Left cardiac atrium (tissue), 4 donors: ENCODE measurements at places on chromosomes 13 and 19. TPM values are rescaled to one million over a fixed set of nuclear protein-coding genes. Genes with fewer than 3 reads are reported as not detected.

DNA sequence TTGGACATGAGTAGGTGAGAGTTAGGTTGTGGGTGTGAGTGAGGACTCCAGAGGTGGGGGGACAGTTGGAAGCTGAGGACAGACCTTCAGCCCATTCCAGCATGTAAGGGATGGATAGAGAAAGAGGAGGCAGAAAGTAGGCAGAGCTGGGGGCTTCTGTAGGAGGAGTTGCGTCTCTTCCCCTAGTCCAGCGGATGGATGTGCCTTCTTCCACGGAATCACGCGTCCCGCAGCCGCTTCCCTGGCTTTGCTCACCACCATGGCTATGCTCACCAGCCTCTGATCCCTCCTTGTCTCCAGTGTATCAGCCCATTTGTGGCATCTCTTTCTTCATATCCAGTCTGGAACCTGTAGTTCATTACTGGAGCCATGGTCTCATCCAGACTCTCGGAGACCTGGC, 5.6 kb downstream of the UBAC2 start:
- DNase-seq = no peak

DNA sequence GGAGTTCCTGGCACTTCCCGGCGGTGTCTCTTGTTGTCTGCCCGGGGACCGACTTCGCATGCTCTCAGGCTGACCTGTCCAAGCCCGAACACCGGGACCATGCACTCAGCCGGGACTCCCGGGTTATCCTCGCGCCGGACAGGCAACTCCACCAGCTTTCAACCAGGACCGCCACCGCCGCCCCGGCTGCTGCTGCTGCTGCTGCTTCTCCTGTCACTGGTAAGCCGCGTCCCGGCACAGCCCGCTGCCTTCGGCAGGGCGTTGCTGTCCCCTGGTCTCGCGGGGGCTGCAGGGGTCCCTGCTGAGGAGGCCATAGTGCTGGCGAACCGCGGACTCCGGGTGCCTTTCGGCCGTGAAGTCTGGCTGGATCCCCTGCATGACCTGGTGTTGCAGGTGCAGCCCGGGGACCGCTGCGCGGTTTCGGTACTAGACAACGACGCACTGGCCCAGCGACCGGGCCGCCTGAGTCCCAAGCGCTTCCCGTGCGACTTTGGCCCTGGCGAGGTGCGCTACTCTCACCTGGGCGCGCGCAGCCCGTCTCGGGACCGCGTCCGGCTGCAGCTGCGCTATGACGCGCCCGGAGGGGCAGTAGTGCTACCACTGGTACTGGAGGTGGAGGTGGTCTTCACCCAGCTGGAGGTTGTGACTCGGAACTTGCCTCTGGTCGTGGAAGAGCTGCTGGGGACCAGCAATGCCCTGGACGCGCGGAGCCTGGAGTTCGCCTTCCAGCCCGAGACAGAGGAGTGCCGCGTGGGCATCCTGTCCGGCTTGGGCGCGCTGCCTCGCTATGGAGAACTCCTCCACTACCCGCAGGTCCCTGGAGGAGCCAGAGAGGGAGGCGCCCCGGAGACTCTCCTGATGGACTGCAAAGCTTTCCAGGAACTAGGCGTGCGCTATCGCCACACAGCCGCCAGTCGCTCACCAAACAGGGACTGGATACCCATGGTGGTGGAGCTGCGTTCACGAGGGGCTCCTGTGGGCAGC, 661 bp downstream of the FREM2 start:
- DNase-seq = no peak

DNA sequence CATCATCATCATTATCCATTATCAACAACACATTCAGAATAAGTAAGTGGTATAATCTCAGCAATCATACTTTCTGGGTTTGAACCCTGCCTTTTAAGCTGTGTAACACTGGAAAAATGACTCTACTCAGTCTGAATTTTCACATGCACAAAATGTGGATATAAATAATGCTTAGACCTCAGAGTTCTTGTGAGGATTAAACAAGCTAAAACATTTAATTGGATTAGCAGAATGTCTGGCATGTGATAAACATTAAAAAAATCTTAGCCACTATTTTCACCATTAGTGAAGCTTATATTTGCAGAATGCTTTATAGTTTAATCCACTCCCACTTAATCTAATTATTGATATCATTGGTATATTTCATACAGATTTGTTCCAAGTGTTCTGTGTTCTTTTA, 412.3 kb downstream of the RFC3 start:
- DNase-seq = no peak

Gene PPP6R1
- 42.4 TPM for total RNA-seq

- DNase-seq = no peak
Observed at GRCh38 chr19:34274827-34275625, 20.7 kb downstream of the GARRE1 start.

GRCh38 chr19:14091081-14091812, 696 bp upstream of the SAMD1 start:
- DNase-seq = no peak

Gene UBE2L5
- total RNA-seq = not detected

DNA sequence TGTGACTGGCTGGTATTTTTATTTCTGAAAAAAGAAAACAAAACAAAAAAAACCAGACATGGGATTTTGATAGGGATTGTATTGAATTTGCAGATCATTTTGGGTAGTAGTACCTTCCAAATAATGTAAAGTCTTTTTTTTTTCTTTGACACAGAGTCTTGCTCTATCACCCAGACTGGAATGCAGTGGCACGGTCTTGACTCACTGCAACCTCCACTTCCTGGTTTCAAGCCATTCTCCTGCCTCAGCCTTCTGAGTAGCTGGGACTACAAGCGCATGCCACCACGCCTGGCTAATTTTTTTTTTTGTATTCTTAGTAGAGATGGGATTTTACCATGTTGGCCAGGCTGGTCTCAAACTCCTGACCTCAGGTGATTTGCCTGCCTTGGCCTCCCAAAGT, 4.2 kb downstream of the ZNF101 start:
- no peak for DNase-seq

DNA sequence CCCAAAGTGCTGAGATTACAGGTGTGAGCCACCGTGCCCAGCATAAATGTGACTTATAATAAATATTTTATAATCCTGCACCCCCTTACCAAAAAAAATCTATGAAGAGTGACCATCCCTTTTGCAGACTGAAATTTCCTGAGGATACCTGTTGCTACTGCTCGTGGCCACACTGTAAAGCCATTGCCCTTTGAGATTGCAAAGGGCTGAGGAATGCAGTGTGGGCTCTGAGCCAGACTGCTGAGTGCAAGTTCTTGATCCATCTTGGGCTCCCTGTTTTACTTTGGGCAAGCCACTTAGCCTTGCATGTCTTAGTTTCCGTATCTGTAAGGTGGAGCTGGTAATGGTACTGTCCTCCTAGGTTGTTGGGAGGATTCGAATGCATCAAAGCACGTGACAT, 23.4 kb downstream of the SIPA1L3 start:
- no peak for DNase-seq

Gene MAB21L1
- total RNA-seq = 0.29 TPM

Gene C19orf38
- total RNA-seq = 1.1 TPM

DNA sequence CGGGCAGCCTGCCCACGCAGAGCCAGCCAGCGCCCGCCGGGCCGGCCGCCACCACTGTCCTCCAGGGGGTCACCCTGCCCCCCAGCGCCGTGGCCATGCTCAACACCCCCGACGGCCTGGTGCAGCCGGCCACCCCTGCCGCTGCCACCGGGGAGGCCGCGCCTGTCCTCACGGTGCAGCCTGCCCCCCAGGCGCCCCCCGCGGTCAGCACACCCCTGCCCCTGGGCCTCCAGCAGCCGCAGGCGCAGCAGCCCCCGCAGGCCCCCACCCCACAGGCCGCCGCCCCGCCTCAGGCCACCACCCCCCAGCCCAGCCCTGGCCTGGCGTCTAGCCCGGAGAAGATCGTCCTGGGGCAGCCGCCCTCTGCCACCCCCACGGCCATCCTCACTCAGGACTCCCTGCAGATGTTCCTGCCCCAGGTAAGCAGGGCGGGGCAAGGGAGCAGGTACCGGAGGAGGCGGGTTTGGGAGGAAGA, 32.3 kb upstream of the EHD2 start:
- no peak for DNase-seq

GRCh38 chr13:81203783-81204182, 862.9 kb upstream of the SPRY2 start:
- no peak for DNase-seq

DNA sequence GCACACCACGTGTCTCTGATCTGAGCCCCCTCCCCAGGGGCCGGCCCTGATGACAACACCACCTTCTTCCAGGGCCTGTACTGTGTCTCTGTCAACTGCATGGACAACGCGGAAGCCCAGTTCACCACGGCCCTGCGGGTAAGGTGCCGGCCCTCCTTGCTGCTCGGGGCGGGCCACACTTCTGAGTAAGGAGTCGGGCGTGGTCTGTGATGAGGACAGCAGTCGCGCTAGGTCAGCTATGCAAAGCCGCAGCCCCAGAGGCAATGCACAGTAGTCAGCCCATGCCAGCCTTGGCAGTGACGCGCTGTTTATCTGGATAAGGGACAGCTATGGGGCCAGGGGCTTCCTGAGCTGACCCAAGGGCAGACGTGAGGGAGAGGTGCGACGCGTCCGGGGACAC, 24.6 kb downstream of the MAU2 start:
- no peak for DNase-seq
